Activated naive CD4-positive, alpha-beta T cell treated with anti-CD3 and anti-CD28 coated beads for 36 hours (primary cell): ENCODE measurements at places on chromosomes 6 and 20.

- peak; percentile 89 for DNase-seq
These were observed 126.9 kb downstream of the MRPL14 start for GRCh38 chr6:44000164-44000842.

GRCh38 chr6:22098601-22099031 lies 198.2 kb downstream of the PRL start:
- no peak for DNase-seq

DNA sequence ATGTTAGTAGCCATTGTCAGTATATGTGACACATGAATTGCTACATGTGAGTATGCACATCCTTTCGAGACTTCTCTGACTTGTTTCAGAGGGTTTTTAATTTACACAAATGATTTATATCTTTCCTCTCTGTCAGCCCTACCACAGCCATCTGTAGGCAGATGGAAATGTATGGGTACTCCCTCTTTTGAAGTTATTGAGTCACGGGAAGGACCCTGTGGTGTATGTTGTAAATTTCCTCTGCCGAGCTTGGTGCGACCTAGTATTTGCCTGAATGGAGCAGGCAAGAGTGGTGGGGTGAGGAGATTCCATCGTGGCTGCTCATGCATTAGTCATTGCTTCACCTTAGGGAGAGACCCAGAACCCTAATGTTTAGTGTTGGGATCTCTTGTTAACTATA lies 171.9 kb downstream of the JARID2 start:
- peak; percentile 77 for DNase-seq

- no peak for DNase-seq
These were observed 206.3 kb downstream of the EPHA7 start for GRCh38 chr6:93213028-93213427.

DNA sequence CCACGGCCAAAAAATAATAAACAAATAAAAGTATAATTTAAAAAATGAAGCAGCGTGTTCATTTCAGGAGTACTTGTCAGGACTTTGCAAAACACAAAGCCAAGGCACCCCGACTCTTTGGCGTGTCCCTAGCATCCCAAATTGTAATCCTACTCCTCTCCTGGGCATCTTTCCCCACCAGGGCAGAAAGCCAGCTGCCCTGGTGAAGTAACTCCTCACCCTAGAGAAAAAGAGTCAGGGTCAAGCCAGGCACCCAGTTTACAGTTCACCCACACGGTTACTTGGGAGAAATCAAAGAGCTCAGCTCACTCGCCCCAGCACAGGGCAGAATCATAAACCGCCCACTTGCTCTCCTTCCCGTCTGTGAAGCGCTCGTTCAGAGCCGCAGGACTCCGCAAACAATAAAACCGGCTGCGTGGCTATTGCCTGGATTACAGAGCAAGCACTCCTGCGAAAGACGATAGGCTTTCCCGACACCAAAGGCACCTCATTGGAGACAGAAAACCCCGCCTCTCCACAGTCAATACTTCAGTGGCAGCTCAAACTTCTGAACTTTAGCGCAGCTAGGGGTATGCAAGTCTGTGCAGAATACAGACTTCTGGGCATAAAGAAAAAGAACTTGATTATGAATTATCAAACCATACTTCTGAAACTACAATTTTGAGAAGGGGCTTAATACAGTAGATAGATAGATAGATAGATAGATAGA lies 73.0 kb upstream of the NHSL1 start:
- DNase-seq, result peak; percentile 25

GRCh38 chr20:54643761-54644160 lies 168.4 kb downstream of the DOK5 start:
- DNase-seq, result peak; percentile 6

GRCh38 chr6:121596441-121596840 lies 161.0 kb downstream of the GJA1 start:
- no peak for DNase-seq

- DNase-seq, result no peak
These were observed 11.8 kb downstream of the SMPDL3A start for GRCh38 chr6:122800906-122801305.

DNA sequence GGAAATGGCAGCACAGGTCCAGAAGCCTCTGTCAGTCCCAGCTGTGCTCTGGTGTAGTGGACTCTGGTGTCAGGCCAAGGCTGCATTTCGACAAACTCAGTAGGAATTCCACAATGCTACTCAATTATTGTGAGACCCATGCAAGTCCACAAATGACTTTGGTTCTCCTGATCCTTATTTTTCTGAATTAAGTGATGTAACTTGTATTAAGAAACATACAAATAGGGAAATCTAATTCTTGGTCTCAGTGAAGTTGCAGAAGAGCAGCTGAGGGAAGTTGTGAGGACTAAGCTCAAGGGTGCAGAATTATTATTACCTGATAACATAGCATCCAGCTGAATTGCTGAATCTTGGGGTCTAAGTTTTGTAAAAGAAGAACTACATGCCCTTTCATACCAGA lies 116.8 kb downstream of the MAFB start:
- DNase-seq, result no peak

DNA sequence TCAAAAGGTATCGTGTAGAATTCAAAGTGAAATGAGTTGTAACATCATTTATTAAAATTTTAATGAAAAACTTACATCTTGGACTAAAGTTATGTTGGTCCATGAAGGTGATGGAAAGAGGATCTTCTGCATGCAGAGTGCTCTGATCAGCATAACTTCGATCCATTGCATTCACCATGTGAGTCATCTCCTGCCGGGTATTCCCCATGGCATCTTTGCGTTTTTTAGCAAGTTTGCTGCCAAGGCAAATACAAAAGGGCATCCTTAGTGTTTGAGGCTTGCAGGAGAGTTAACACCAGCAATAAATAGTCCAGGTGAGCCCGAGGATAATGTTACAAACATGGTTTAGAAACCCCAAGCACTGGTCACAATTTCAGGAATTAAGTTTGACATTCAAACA lies 104.2 kb upstream of the THEMIS start:
- peak; percentile 27 for DNase-seq

GRCh38 chr20:36040571-36040970 lies 72.2 kb downstream of the CNBD2 start:
- no peak for DNase-seq

GRCh38 chr6:9710574-9710973 lies 704.3 kb downstream of the TFAP2A start:
- no peak for DNase-seq

DNA sequence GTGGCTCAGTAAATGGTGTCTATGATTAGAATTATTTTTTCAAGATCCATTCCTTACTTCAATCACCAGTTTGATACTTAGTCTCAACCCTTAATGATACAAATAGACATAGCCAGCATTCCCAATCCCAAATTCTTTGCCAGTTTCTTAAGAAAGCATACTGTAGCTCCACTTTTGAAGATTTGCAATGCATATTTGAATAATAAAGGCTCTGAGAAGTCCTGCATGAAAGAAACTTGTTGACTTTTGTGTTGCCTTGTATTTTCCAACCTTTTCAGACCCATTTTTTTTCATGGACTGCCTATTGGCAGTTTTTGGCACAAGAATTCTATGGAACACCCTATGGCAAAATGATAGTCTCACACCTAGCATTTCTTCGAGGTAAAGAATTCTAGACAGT lies 215.6 kb upstream of the CHD6 start:
- DNase-seq, result no peak

GRCh38 chr6:51839726-51840374 lies 247.6 kb downstream of the PKHD1 start:
- DNase-seq, result no peak

GRCh38 chr20:53406580-53406979 lies 187.1 kb downstream of the ZNF217 start:
- no peak for DNase-seq

DNA sequence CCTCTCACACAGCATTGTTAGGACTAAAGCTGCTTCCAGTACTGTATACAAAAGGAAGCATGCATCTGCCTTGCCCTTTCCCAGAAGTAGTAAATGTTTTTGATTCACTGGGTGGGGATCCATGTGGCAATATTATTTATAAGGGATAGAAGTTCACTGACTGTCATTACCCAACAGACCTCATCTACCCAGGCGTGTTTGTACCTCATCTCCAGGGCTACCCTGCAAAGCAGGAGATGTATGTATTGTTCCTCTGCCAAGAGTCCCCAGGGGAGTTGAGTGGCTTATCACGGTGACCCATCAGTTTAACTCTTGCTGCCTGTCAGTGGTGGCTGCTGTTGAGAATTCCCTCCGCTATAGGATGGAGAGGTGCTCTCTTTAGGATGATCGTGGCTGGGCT lies 42.5 kb downstream of the SLC24A3 start:
- DNase-seq, result no peak

GRCh38 chr6:71444222-71444621 lies 155.6 kb downstream of the OGFRL1 start:
- no peak for DNase-seq

- no peak for DNase-seq
These were observed 41.4 kb downstream of the KIZ start for GRCh38 chr20:21167261-21167660.

DNA sequence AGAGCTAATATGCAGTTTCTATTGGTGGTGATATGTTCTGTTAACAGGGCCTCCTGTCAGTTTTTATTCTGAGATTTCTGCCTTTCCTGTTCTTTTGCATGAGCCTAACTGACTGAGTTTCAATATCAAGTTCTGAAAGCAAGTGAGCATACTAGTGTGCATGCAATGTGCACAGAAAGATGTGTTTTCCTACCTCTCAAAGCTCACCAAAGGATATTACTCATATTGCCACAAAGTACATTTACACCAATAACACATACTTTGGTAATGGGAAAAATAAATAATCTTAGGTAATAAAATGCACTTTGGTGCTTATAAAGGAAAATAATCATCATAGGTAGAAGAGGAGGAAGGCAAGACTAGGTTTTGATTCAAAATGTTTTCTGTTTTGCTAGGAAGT lies 195.0 kb downstream of the KHDC1L start:
- DNase-seq, result no peak

- DNase-seq, result no peak
These were observed 10.0 kb upstream of the L3MBTL3 start for GRCh38 chr6:130008236-130008873.

- DNase-seq, result no peak
These were observed 56.4 kb downstream of the ALDH5A1 start for GRCh38 chr6:24551139-24551538.

DNA sequence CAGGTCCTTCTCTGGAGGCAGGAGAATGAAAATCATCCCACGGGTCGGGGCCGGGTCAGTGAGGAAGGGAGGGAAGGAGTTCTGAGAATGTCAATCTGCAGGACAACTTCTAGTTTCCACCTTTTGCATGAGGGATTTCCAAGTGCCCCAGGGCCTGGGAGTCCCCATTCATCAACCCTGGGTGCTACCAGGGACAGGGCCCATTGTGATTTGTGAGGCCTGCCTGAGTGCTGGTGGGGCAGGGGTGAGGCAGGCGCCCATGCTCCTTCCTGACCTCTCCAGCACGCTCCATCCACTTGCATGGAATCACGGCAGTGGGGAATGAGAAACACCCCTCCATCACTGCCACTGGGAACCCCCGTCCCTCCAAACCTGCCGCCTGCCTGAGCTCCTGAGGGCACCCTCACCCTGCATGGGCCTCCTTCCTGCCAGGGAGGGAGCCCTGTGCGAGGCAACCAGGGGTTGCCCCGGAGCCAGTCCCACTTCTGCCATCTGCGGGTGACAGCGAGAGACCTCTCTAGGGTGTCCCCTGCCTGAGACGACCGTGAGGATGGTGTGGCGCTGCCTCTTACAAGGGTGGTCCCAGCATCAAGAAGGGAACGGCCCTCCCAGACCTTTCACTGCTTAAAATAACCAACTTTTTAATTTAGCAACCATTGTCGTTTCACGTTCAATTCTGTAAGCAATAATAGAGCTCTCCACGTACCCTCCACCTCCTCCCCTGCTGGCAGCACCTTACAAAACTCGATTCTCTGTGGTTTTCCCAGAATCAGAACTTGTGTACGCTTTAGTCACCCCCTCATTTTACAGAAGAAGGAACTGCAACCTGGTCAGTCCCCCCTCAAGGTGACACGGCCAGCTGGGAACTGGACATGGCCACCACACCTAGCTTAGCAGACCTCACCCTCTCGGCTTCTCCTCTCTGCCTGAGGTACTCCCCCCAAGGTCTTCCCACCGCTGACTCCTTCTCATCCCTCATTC lies 28.6 kb downstream of the PMEPA1 start:
- DNase-seq, result peak; percentile 67

- no peak for DNase-seq
These were observed 43.6 kb downstream of the SLC24A3 start for GRCh38 chr20:19256085-19256484.

- peak; percentile 73 for DNase-seq
These were observed 52.8 kb downstream of the MRPL14 start for GRCh38 chr6:44074439-44074812.

- no peak for DNase-seq
These were observed 40.5 kb upstream of the MPC1 start for GRCh38 chr6:166423051-166423745.

DNA sequence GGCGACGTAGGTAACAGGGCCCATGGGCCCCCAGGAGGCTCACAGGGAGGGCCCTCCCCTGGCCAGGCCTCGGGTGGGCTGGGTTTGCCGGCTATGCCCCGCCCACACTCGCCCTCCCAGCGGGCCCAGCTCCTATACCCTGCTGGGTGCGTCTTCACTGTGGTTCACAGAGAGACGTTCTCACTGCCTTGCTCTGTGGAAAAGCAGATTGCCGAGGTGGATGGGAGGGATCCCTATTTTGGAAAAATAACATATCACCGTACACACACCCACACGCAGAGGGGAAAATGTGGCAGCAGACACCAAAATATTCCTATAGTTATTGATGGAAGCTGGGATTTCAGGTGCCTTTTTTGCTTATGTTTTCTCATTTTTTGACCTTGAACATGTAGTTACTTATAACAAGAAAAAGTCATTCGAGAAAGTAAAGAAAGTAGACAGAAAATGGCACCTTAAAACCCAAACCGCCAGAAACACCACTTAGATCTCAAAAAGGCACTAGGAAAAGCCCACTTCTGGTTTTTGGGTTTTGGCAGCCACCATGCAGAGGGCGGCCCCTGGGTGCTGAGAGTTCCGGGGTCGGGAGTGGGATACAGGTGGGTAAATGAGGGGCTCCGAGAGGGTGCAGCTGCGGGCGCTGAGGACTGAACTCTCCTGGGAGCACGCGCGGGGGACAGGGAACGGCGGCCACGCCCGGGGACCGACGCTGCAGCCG lies 49.4 kb downstream of the TMEM242 start:
- peak; percentile 63 for DNase-seq

DNA sequence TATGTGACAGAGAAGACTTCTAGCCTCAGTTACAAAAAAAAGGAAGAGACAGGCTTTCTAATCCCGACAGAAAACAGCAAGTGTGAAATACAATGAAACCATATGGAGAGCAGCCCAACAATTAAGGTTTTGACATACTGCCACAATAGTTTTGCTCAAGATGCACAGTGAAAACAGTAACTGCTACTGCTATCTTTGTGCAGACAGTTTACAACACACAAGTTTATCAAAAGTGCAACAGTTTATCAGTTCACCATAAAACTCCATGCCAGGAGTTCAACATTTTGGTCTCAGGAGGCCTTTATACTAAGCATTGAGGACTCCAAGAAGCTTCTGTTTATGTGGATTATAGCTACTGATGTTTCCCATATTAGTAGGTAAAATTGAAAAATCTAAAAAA lies 37.6 kb downstream of the GOPC start:
- no peak for DNase-seq
